CD8-positive, alpha-beta T cell (primary cell): ENCODE measurements at places on chromosomes 1 and 21.

DNA sequence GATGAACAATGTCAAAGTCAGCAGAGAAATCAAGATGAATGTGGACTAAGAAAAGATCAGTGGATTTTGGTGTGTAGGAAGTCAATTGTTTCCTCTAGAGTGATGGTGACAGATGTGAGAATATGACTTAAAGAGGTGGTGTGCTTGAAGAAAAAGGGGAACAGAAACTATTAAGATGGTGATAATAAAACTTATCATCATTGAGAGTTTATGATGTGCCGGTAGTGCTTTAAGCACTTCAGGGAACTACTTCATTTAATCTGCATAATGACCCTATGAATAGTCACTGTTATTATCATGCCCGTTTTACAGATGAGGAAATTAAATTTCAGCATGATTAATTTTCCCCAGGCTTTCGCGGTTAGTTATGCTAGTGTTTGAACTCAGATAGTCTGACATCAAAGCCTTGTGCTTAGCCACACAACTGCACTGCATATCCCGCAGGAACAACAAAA is 246.9 kb upstream of the LRRC7 start:
- DNase-seq = no peak

DNA sequence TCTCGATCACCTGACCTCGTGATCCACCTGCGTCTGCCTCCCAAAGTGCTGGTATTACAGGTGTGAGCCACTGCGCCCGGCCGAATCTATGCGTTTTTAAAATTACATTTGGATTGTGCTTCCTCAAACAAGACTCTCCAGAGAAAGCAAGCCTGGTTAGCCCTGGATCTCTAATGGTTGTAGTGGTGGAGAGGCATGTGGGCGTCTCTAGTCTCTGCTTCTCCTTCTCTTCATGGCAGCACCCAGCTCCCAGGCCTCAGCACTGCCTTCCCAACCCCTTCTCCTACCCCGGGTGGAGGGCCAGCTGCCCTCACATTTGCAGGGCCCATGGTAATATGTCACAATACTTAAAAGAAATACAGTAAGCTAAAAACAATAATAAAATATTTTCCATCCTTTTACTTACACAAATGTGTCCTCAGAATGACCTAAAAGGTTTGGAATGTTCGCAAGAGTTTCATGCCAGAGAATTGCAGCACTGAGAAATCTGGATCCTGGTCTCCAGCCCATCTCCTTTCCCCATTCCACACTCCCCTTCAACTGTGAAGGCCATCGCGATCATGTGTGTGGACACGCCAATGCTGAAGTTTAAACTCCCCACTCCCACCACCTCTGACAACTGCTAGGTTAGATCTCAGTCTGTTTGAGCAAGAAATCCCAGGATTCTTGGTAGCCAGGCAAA is 7.0 kb downstream of the OR14I1 start:
- DNase-seq = no peak

DNA sequence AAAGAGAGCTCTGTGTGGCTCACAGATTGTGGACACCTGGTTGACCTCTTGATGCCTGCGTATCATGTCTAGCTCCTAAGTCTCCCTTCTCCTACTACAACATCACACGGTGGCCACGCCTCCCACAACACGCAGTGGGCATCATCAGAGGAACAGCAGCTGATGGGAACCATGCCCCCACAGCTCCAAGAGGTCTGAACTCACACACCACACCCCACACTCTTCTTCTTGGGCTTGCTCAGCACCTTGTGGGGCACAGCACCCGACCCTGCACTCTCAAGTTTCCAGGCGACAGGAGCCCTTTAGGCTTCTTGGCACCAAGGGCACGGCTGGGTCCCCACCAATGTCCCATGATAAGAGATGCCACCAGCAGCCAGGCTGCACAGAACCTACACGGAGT is 18.8 kb upstream of the CDCP2 start:
- no peak for DNase-seq

DNA sequence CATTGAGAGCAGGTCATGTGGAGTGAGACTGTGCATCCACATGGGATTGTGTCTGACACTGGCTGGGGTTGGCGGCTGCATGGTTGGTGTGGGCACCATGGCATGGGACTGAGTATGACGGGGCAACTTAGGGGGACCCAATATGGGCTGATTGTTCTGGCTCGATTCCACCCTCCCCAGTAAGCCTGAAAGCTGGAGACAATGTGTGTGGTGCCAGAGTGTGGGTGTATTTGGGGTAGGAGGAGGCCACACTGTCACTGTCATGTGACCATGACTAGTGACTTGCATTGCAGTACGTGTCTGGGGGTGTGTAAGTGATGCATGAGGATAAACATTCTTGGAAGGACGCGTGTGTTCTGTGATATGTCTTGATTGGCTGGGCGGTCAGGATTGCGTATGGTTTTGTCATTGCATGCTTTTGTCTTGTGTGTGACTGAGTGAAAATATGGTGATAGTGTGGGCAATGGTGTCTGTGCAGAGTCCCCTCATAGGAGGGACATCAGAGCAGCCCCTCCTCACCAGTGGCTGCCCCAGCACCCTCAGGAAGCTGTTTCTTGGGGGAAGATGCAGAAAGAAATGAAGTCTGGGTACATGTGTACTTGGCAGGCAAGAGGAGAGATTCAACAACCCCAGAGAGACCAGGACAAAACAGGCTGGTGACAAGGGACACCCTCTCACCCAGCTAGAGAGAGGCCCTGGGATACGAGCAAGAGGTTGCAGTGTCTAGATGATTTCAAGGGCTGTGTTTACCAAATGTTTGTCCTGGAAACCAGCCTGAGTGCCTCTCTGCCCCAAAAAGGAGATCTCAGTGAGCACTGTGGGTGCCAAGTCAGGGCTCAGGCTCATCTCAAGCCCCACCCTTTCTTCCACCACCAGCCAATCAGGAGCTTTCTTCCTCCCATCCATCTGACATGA is 36.3 kb downstream of the SDC3 start:
- no peak for DNase-seq

DNA sequence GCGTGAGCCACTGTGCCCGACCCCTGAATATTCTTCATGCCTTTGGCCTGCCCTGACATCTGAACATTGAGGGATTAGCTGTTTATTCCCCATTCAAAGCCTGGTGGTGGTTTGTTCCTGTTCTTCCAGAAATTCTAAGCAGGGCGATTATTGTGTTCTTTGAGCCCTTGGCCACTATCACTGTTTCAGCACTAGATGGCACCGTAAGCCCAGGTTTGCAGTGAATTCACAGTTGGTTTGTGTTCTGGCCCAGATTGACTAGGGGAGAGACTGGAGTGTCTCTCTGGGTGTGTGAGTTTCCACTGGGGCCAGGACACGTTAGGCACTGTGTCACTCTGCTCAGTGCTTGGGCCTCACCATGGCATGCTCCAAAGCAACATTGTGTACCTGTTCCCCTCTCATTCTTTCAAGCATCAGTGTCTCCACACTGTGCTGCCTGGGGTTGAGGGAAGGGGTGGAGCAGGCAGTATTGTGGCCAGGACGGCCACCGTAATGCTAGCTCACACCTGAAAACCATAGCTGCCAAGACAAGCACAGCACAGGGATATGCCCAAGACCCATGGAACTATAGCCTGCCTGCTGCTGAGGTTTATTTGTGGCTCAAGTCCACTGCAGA is 52.7 kb downstream of the PKN2 start:
- DNase-seq = no peak

DNA sequence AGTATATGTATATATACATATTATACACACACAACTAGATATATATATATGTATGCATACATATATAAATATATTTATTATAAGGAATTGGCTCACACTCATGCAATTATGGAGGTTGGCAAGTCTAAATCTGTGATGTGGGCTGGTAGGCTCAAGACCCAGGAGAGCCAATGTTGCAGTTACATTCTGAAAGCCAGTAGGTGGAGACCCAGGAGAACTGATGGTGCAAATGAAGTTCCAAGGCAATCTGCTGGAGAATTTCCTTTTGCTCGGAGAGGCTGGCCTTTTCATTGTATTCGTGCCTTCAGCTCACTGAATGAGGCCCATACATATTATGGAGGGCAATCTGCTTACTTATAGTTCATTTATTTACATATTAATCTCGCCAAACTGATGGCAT is 9.4 kb downstream of the IVL start:
- no peak for DNase-seq
